LNCaP clone FGC (cell line): ENCODE measurements at places on chromosomes 16 and 17.

DNA sequence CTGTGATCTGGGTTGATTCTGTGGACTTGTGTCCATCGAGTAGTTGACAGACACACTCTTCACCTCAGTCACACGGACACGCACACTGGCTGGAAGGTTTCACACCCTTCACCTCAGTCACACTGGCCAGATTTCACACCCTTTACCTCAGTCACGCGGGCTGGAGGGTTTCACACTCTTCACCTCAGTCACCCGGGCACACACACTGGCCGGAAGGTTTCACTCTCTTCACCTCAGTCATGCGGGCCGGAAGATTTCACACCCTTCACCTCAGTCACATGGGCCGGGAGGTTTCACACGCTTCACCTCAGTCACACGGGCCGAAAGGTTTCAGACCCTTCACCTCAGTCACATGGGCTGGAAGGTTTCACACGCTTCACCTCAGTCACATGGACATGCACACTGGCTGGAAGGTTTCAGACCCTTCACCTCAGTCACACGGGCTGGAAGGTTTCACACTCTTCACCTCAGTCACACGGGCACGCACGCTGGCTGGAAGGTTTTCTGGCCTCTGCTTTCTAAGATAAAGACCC lies 96.2 kb downstream of the PGS1 start:
- no peak for DNase-seq

DNA sequence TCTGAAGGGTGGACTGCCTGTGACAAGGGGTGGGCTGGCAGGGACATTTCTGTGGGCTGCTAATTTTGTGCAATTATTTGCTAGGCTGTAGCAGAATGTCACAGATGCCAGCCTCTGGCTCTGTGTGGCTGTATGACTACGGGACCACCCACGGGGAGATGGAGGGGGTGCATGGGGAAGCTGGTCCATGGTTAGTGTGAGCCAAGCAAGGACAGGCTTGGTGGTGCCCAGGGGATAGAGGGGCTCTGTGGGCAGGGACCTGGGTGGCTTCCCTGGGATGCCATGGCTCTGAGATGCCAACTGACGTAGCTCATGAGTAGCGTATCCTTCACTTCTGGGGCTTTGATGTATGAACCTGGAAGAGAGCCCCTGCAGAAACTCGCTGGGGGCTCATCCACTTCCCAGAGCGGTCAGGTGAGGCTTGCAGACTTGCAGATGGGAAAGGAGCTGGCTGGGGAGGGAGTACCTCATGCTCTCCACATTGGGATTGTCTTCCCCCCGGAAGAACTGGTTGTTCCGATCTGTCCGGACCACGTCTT lies 87.2 kb downstream of the TBC1D16 start:
- DNase-seq, result no peak

DNA sequence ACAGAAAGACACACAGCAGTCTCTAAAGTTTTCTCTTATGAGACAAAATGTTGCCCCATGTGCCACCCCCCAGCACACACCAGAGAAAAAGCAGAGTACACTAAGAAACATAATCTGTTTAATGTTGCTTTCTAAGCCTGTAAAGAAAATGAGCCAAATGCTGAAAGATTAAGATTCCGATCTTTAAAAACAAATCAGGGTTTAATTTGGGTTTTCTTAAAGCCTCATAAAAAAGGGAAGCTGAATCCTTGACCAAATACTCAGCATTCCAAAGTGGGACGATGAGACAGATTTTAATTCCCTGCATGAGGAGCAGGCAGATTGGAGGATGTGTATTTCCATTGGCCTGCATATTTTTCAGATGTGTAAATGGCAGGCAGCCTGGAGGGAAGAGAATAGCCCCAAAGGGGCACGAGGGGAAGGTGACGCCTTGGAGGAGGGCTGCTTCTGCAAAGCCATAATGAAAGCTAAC lies 118.4 kb downstream of the COPRS start:
- no peak for DNase-seq

- no peak for DNase-seq
Measured at GRCh38 chr17:78790552-78790951, 8.5 kb upstream of the CYTH1 start.

DNA sequence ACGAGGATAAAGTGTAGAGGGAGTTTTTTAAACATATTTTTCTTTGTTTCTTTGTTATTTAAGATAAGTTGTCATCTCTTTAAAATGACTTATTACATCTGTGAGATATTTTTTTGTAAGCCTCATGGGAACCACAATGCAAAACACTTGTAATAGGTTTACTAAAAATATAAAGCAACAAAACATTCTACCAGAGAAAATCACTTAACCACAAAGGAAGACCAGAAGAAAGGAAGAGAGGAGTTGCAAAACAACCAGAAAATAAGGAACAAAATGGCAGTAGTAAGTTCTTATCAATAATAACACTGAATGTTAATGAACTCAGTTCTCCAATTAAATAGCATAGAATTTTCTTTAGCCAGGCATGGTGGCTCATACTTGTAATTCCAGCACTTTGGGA lies 22.9 kb downstream of the DHRS7B start:
- DNase-seq, result no peak

DNA sequence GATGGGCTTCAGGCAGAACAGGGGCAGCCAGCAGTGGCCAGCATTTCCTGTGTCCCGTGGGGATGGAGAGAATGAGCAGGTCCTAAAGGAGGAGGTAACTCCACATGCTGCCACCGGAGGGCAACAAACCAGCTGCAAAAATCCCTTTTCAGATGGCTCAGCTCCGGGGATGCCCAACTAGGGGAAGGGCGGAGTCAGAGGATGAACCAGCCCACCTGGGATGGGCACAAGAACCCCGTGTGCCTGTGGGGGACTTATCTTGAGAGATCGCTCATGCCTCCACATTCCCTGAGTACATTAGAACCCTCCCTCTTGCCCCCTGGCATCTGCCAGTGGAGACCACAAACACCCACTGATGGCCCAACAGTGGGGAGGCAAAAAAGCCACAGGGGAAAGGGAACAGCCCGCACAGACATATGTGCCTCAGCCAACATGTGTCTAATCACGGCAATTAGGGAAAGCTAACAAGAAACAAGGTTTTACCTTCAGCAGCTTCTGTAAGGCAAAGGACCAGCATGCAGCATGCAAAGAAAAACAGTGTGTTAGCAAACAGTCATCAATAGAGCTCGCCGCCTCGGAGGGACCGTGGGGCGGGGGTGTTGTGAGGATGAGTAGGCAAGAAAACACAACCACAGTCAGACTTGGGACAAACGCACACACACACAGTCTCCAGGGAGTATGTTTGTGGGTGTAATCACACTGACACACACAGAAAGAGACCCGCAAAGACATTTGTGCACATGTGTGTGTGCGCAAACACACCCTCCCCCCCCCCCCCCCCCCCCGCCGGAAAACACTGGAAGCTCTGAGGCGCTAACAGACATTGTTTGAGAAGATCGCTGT lies 64.0 kb downstream of the MYO18A start:
- no peak for DNase-seq

GRCh38 chr17:45428050-45428617 lies 4.5 kb downstream of the ARHGAP27 start:
- DNase-seq, result no peak

- no peak for DNase-seq
Measured at GRCh38 chr17:609232-609810, 105.3 kb downstream of the VPS53 start.

DNA sequence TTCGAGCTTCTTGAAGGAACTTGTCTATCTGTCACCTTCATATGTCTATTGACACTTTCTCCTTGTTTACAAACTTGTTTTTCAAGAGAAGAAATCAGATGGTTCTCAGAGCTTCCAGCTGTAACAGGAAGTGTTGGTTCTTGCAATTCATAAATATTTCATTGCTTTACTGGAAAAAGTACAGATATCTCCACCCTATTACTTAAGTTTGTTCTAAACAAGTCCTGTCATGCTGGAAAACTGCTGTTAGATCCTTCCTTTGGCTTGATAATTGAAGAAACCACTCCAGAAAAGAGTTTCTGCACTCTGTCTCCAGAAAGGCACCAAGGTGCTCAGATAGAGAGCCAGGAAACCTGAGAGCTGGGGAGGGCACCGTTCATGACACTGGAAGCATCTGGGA lies 181.6 kb downstream of the DNAH9 start:
- DNase-seq, result no peak

DNA sequence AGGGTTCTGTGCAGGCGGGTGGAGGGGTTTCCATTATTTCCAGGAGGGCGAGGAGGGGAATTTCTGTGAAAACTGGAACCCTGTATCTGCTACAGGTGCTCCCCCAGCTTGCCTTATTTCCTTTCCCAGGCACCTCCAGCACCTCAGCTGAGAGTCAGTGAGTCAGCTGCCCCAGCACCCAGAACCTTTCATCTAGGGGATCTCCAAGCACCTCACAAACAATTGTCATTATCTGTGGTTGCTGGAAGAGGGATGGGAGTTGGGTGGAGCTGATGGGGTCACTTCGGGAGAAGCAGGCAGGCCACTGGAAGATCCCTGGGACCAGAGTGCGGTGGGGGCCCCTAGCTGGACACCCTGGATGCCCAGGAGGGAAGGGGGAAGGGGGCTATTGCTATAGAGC lies 10.0 kb upstream of the CLUH start:
- DNase-seq, result no peak

DNA sequence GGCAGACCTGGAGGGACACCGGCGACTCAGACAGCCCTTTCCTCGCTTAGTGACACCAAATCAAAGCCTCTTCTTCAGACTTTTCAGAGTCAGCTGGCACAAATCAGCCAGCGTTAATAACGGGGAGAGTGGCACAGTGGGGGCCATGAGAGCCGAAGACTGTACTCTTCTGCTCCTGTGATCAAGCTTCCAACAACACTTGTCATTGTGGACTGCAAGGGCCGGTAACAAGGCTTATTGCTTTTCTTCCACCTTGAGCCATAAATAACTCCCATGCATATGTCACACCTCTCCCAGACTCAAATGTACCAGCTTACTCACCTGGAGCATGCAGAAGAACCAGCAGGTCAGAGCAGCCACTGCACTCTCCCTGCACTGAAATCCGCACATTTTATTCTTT lies 12.8 kb downstream of the FLCN start:
- DNase-seq, result no peak

- no peak for DNase-seq
Measured at GRCh38 chr17:81349397-81350319, 45.6 kb upstream of the BAHCC1 start.

GRCh38 chr17:38352245-38353085 lies 821 bp downstream of the SOCS7 start:
- no peak for DNase-seq

GRCh38 chr17:2983255-2983654 lies 80.2 kb downstream of the OR1D5 start:
- DNase-seq, result no peak

GRCh38 chr16:65392806-65393565 lies 271.1 kb upstream of the CDH11 start:
- DNase-seq, result no peak

DNA sequence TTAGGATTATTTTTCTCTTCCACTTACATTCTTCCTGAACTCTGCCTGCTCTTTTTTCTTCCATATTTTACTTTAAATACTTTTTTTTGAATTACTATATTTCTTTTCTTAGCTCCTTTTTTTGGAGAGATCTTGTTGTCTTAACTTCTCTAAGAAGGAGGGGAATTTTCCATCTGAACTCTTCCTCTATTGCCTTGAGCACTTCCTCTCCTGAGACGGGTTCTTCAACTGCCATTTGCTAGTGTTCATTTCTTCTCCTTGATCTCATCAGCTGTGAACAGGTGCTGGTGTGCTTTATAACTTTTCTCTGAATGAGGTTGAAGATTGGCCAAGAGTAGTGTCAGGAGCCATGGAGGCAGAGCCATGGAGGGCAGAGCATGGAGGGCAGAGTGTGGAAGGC lies 15.1 kb upstream of the CD300LD start:
- no peak for DNase-seq

GRCh38 chr17:81123052-81124048 lies 42.0 kb upstream of the PVALEF start:
- DNase-seq, result no peak

GRCh38 chr17:82648742-82649331 lies 593 bp upstream of the WDR45B start:
- DNase-seq, result no peak
